Cortex of kidney (tissue), 1 donor: ENCODE measurements at places on chromosomes 2 and 18.

DNA sequence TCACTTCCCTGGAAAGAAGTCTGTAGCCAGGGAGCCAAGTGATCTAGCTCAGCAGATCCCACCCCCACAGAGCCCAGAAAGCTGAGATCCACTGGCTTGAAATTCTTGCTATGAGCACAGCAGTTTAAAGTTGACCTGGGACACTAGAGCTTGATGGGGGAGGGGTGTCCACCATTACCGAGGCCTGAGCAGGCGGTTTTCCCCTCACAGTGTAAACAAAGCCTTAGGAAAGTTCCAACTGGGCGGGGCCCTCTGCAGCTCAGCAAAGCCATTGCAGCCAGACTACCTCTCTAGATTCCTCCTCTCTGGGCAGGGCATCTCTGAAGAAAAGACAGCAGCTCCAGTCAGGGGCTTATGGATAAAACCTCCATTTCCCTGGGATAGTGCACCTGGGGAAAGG is 887.2 kb upstream of the LRATD1 start:
- DNase-seq = no peak

DNA sequence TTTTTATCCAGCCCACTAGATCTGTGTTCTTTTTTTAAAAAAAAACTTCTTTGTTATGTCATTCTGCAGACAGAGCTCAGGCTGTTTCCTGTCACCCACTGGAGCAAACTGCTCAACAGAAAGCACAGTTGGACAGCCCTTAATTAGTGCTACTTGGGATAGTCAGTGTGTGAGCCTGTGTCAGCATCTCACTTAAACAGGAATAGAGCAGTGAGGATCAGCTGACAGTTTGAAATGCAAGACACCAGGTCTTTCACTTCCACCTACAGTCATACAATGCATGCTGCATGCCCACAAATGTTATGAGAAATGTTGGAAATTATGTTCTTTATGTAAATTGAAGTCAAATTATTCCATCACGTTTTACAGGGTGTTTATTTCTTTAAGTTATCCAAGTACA is 174.9 kb downstream of the NR4A2 start:
- DNase-seq = no peak

GRCh38 chr2:216261042-216261537 is 111.2 kb downstream of the MARCHF4 start:
- no peak for DNase-seq

DNA sequence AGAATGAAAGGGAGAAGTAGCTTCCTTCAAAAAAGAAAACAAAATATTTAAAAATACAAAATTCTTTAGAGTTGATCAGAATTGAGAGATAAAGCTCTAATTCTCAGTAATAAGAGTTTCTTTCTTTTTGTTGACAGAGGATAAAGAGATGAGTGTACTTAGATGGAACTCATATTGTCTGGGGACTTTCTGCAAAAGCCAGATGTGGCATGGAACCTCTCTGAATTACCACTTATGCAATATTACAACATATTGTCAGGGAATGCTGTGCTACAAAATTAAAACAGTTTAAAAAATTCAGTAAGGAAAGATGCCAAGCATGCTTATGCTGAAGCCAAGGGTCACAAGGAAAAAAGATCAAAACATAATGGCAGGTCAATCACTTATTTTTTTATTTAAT is 386.6 kb upstream of the LRATD1 start:
- no peak for DNase-seq

- no peak for DNase-seq
Measured at GRCh38 chr2:554444-554843, 122.8 kb downstream of the TMEM18 start.

- no peak for DNase-seq
Measured at GRCh38 chr2:237116431-237116830, 30.7 kb downstream of the COPS8 start.
